ENCODE measurements at places on chromosomes 1 and 21. TPM values are rescaled to one million over a fixed set of nuclear protein-coding genes. Genes with fewer than 3 reads are reported as not detected.

DNA sequence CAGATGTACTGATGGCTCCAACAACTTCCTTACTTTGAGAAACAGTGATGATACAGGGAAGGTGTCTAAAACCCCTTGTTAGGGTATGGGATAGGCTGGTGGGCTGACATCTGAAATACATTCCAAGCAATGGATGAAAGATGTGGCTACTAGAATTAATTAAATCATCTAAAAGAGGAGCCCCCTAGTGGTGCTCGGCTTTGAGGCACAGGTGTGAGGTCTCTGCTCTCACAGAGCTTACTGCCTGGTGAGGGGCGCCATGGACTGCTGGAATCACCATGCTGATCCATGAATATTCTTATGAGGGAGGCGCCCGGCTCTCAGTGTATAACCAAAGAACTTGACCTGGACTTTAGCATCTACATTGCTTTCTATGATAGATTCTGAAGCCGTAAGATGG is 48.5 kb downstream of the GNG4 start:
- no peak overlapping the region for H3K27ac ChIP-seq
- no peaks in the 10 kb centered on the region for H3K36me3 ChIP-seq
- no peaks in the 10 kb centered on the region for H3K4me1 ChIP-seq
- no peaks in the 10 kb centered on the region for H3K27me3 ChIP-seq
- no peak overlapping the region for H3K4me3 ChIP-seq

GRCh38 chr1:89881415-89882058 is 60.7 kb downstream of the LRRC8D start:
- no peaks in the 10 kb centered on the region for H3K4me1 ChIP-seq
- no peak for DNase-seq
- no peak overlapping the region for H3K27ac ChIP-seq
- H3K36me3 ChIP-seq: no peaks in the 10 kb centered on the region
- H3K4me3 ChIP-seq: no peak overlapping the region

- no peak for DNase-seq
- no peaks in the 10 kb centered on the region for H3K36me3 ChIP-seq
- peaks cover 95% of the 10 kb centered on the region for H3K4me1 ChIP-seq
- H3K27ac ChIP-seq: no peak overlapping the region
- H3K4me3 ChIP-seq: no peak overlapping the region
These were observed 80.4 kb downstream of the ITPKB start for GRCh38 chr1:226658546-226659125.

- no peaks in the 10 kb centered on the region for H3K27me3 ChIP-seq
- no peaks in the 10 kb centered on the region for H3K4me1 ChIP-seq
- H3K4me3 ChIP-seq: no peak overlapping the region
- no peak for DNase-seq
These were observed 13.1 kb upstream of the STRIP1 start for GRCh38 chr1:110021285-110021684.

DNA sequence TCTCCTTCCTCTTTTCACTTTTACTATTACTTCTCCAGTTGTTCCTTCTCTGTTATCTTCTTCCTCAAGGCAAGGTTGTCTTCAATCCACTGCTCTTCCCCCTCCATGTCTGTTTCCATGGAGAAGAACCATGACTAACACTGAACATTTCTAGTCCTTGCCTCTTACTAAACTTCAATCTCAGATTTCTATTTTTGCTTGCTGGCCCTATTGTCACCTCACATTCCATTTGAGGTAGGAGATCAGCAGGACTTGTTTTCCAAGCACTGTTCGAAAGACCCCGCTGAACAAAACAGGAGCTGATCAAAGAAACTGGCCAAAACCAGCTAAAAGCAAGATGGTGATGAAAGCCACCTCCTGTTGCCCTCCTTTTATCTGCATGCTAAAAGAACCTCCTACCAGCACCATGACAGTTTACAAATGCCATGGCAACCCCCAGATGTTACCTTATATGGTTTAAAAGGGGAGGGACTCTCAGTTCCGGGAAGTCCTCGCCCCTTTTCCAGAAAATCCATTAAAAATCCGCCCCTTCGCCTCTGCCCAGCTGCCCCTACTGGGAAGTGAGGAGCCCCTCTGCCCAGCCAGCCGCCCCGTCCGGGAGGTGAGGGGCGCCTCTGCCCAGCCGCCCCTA is 22.6 kb downstream of the GON4L start:
- no peak overlapping the region for H3K27ac ChIP-seq
- H3K36me3 ChIP-seq: no peaks in the 10 kb centered on the region
- no peaks in the 10 kb centered on the region for H3K27me3 ChIP-seq
- no peaks in the 10 kb centered on the region for H3K4me1 ChIP-seq

Gene ITSN1
- 37.0 TPM for total RNA-seq

Gene S100A3
- total RNA-seq: 0.64 TPM

Measured in transverse colon (tissue), 4 donors.